ENCODE measurements at places on chromosomes 4 and X. TPM values are rescaled to one million over a fixed set of nuclear protein-coding genes. Genes with fewer than 3 reads are reported as not detected.

CXCL13 gene
- not detected for total RNA-seq

GABRB1 gene
- not detected for total RNA-seq

ARMCX2 gene
- total RNA-seq, result 32.1 TPM

G6PD gene
- 42.1 TPM for total RNA-seq

TBX22 gene
- total RNA-seq, result not detected
